Liver (tissue), 10 donors: ENCODE measurements at places on chromosomes 1 and 21.

DNA sequence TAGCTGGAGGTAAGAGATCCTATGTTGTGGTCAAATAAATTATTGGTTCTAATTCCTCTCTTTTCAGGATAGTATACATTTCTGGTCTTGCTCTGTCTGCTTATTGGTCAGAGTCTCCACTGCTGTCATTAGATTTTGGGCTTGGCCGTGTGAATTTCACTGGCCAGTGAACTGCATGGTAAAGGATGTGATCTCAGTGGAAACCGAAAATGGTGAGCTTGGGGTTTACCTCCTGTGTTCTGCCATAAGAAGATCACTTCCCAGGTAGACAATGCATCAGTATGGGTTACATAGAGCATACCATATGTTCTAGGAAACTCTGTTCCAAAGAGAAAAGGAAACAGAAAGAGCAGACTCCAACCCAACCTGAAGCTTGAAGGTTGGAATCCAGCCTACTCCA lies 1123.3 kb upstream of the B3GALT2 start:
- no peaks in the 10 kb centered on the region for H3K36me3 ChIP-seq
- H3K27ac ChIP-seq: no peak overlapping the region
- no peak overlapping the region for H3K4me3 ChIP-seq
- H3K27me3 ChIP-seq: no peaks in the 10 kb centered on the region

- no peak overlapping the region for H3K4me3 ChIP-seq
- no peaks in the 10 kb centered on the region for H3K4me1 ChIP-seq
- H3K27ac ChIP-seq: no peak overlapping the region
- DNase-seq: no peak
These were observed 18.6 kb upstream of the LDLRAP1 start for GRCh38 chr1:25524568-25525360.

DNA sequence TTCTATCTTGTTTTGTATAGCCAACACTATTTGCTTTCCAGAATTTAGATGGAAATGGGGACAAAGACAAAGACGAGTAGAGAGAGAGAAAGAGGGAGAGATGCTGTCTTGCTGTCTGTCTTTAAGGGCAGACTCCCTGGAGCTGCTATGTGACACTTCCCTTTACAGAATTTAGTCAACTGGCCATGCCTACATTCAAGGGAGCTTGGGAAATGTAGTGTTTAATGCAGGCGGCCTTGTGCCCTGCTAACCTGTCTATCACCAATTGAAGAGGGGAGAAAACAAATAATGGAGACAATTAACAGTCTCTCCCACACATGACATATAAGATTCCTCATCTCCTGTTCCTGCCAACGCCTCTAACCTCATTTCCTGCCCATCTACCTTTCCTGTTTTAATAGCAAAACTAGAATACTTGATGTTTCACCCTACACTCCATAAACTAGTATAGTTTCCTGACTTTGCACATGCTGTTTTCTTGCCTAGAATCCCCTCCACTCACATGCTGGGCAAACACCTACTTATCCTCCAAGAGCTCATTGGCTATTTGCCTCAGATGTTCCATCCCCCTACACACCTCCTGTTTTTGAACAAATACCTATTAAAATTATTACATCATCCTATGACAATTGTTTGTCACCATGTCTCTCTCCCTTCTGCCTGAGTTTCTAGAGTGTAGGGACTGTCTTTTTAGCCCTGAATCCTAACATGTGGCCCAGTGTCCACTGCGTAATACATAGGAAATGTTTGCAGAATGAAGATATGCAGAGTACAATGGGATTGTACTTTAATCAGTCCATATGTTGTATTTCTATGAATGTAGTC lies 117.2 kb downstream of the SLC25A24 start:
- no peak overlapping the region for H3K4me3 ChIP-seq
- H3K4me1 ChIP-seq: no peaks in the 10 kb centered on the region
- no peaks in the 10 kb centered on the region for H3K36me3 ChIP-seq
- no peak for DNase-seq

- H3K4me3 ChIP-seq: no peak overlapping the region
- no peaks in the 10 kb centered on the region for H3K36me3 ChIP-seq
- H3K4me1 ChIP-seq: no peaks in the 10 kb centered on the region
These were observed 128.0 kb downstream of the PRRX1 start for GRCh38 chr1:170791941-170792340.

- H3K4me3 ChIP-seq: no peak within 1 kb of the TSS
- DNase-seq: peak; percentile 65
- H3K27ac ChIP-seq: no peak within 1 kb of the TSS
- H3K27me3 ChIP-seq: no peaks in the 10 kb centered on the region
- peaks cover 15% of the 10 kb centered on the region for H3K4me1 ChIP-seq
These were observed at the start of gene DCDC2B for GRCh38 chr1:32208891-32209328. DCDC2B (plus strand) TSS chr1:32209089; CDS start chr1:32209094, 5 bp downstream.

- no peaks in the 10 kb centered on the region for H3K4me1 ChIP-seq
- H3K27ac ChIP-seq: no peak overlapping the region
- peaks cover 16% of the 10 kb centered on the region for H3K36me3 ChIP-seq
- H3K4me3 ChIP-seq: no peak overlapping the region
These were observed 89.6 kb downstream of the PKN2 start for GRCh38 chr1:88773540-88774150.

GRCh38 chr1:160830321-160831153 lies 32.1 kb downstream of the CD244 start:
- DNase-seq: peak; percentile 84
- H3K36me3 ChIP-seq: no peaks in the 10 kb centered on the region

- no peaks in the 10 kb centered on the region for H3K27me3 ChIP-seq
- H3K4me3 ChIP-seq: no peak overlapping the region
- peak; percentile 67 for DNase-seq
These were observed 31.7 kb upstream of the TMEM125 start for GRCh38 chr1:43238085-43238484.
